ENCODE measurements at places on chromosomes 13 and 19. TPM values are rescaled to one million over a fixed set of nuclear protein-coding genes. Genes with fewer than 3 reads are reported as not detected.

Gene DAND5
- 1.8 TPM for total RNA-seq

DNA sequence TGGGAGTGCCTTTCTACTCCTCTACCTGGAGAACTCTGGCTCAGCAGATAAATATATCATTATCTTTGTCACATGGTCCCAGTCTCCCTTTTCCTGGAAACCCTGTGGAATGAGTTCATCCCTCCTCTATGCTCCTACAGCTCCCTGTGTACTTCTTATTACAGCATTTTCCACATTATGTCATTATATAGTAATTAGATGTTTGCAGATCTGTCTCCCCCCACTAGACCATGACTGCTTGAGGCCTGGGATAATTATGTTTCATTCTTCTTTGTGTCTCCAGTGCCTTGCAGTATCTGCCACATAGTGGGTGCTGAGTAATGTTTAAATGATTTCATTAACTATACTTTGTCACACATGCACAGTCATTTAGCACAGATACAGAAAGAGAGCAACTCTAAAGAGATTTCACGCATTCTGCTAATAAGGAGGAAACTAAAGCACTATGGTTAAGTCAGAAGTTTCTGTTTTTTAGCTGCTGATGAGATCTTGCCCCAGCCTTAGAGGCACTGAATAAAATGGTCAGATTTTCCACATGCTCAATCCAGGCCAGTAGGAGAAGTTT lies 66.1 kb upstream of the DIAPH3 start:
- H3K27ac ChIP-seq, result no peak overlapping the region
- H3K4me3 ChIP-seq, result no peak overlapping the region
- H3K27me3 ChIP-seq, result no peaks in the 10 kb centered on the region
- H3K4me1 ChIP-seq, result peaks cover 15% of the 10 kb centered on the region
- DNase-seq, result no peak
- H3K36me3 ChIP-seq, result no peaks in the 10 kb centered on the region

DNA sequence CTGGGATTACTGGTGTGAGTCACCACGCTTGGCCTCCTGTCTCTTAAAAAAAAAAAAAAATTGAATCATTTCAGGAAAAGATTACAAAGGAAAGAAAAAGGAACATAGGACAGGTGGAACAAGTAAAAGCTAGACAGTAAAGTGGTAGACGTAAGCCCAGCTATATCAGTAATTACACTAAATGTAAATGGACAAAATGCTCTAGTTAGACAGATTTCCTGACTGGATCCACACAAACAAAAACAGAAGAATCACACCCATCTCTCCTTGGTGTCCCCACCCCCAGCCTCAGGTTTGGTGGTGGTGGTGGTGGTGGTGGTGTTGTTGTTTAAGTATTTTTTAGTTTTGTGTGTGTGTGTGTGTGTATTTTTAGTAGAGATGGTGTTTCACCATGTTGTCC lies 6.3 kb upstream of the SPIB start:
- peaks cover 16% of the 10 kb centered on the region for H3K36me3 ChIP-seq
- H3K27ac ChIP-seq, result no peak overlapping the region
- no peaks in the 10 kb centered on the region for H3K4me1 ChIP-seq
- no peak overlapping the region for H3K4me3 ChIP-seq
- no peak for DNase-seq

DNA sequence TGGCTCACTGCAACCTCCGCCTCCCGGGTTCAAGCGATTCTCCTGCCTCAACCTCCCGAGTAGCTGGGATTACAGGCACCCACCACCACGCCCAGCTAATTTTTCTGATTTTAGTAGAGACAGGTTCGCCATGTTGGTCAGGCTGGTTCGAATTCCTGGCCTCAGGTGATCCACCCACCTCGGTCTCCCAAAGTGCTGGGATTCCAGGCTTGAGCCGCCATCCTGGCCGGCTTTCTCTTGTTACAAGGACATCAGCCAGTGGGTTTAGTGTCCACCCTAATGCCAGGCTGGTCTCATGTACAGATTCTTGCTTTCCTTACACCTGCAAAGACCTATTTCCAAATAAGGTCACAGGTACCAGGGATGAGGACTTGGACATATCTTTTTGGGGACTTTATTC lies 6.8 kb downstream of the PIK3R2 start:
- peaks cover 47% of the 10 kb centered on the region for H3K4me1 ChIP-seq
- H3K36me3 ChIP-seq, result peaks cover 17% of the 10 kb centered on the region
- no peak for DNase-seq
- H3K27ac ChIP-seq, result no peak overlapping the region
- H3K27me3 ChIP-seq, result no peaks in the 10 kb centered on the region
- H3K4me3 ChIP-seq, result no peak overlapping the region

- H3K27ac ChIP-seq, result peak overlapping the region; percentile 96
- no peaks in the 10 kb centered on the region for H3K27me3 ChIP-seq
- no peaks in the 10 kb centered on the region for H3K36me3 ChIP-seq
- peak overlapping the region; percentile 85 for H3K4me3 ChIP-seq
- DNase-seq, result no peak
- H3K4me1 ChIP-seq, result no peaks in the 10 kb centered on the region
These were observed 569 bp downstream of the POLR1D start for GRCh38 chr13:27622102-27622820.

Gene PLPPR3
- not detected for total RNA-seq

DNA sequence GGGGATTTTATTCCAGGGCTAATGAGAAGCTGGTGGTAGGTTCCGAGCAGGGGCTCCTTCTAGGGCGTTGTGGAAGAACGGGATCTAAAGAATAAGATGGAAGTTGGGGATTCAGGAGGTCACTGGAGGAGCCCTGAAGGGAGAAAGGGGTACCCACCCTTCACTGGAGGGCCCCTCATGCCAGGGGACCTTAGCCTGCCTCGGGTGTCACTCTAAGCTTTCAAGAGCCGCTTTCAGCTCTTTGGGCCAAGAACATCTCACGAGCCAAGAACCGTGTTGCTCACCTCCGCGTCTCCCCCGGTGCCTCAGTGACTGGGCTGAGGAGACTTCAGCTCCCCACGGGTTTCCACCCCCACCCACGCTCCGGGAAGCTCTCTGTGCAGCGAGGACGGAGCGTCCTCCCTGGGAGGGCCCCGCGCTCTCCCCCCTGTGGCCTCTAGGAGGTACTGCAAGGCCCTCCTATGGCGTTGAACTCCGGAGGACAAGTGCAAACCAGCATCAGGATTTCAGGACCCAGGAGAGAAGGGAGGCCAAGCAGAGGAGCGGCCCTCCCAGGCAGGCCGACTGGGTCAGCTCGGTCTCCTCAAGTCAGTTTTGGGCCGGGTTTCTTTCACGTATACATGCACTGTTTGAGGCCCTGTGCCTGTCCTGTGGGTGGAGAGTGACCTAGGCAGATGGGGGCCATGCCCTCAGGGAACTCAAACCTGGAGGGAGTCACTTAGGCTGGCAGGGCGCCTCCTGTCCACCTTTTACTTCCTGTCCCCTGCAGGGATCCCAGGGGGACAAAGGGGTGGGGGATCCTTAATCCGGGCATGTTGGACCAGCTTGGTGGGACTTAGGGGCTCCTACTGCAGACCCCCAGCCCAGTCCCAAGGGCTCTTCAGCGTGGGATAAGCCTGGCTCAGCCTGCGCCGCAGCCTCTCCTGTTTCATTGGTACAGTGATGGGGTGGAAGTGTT lies 5.1 kb upstream of the KRTDAP start:
- no peaks in the 10 kb centered on the region for H3K27me3 ChIP-seq
- H3K4me3 ChIP-seq, result no peak overlapping the region
- H3K4me1 ChIP-seq, result no peaks in the 10 kb centered on the region
- H3K36me3 ChIP-seq, result no peaks in the 10 kb centered on the region
- DNase-seq, result peak; percentile 83

Gene KLF5
- 2.7 TPM for total RNA-seq

GRCh38 chr13:92913840-92914239 lies 312.8 kb upstream of the GPC6 start:
- no peak for DNase-seq
- no peaks in the 10 kb centered on the region for H3K4me1 ChIP-seq
- H3K4me3 ChIP-seq, result no peak overlapping the region
- no peak overlapping the region for H3K27ac ChIP-seq
- H3K27me3 ChIP-seq, result no peaks in the 10 kb centered on the region
